NCI-H1105 treated with DMSO at 0.1 percent for 48 hours (cell line): ENCODE measurements at places on chromosomes 1 and 21.

- DNase-seq: no peak
Observed at GRCh38 chr1:246629976-246630375, 63.7 kb downstream of the CNST start.

- no peak for DNase-seq
Observed at GRCh38 chr1:150429805-150430204, 57.4 kb upstream of the TARS2 start.

DNA sequence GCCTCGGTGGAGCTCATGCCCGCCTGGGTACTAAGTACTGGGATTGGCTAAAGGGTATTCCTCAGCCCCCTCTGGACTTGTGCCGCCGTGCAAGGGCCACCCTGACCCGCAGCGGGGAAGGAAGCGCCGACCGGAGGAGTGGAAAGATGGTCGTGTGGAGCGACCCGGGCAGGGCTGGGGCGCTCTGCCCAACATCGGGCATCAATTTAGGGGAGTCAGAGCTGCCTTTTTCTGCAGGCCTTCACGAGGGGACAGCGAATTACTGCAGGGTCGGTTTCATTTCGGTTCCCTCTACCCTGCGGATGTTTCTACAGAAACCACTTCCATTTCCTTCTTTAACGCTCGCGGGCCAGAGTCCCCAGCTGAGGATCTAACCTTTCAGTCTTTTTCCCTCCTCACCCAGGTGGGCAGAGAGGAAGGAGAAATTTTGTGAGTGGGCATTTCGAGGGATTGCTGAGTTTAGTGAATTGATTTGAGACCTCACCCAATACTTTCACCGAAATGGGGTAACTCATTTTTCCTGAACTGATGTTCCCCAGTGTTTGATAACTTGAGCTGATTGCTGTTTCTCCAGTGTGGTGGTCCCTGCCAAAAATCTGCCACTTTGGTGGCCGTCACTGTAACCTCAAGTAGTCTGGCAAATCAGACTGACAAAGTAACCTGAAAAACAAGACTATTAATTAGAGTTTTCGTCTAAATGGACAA lies 1.1 kb downstream of the TOR1AIP1 start:
- DNase-seq: peak; percentile 29

- DNase-seq: no peak
Observed at GRCh38 chr1:78831731-78832360, 174.7 kb downstream of the ADGRL4 start.

DNA sequence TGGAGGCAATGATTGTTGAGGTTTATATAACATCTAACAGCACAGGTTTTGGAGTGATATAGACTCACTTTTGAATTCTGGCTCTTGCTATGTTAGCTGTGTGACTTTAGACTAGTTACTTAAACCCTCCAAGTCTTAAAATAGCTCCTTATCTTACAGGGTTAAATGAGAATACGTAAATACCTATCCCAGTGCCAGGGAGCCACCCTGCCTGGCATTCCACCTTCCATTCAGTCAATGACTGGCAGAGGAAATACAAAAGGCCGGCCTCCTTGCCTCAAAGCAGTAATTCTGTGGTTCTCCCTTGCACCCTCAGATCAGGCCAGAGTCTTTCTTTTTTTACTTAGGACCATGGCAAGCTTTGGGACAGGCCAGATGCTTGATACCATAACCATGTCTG lies 31.8 kb downstream of the DBT start:
- no peak for DNase-seq

DNA sequence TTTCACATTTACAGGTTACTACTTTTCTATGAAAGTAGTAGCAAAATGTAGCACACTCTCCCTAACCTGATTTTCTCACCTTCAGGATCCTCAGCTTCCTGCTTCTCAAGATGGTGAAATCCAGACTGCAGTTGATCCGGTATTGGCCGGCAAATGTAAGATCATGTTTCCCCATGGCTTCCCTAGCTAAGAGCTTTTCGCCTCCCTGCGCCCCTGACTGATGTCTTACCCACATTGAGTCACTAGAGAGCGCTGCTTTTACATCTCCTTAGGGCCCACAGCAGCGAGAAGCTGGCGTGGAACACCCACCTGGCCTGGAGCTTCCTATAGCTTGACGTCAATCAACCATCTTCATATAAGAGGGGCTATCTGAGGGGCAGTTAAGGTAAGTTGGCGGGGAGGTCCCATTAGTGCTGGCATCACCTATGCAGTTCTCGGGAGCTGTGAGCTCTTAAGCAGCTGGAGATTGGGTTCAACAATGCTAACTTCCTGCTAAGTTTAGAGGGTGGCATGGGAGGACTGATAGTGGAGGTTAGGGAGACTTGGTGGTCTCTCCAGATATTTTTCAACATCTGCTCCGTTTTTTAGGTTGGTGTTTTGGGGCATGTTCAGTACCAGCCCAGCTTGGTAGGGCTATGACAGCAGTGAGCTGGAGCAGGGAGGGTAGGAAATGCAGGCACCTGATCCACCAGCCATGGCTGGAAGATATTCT lies 5.5 kb downstream of the PTPN7 start:
- no peak for DNase-seq

- no peak for DNase-seq
Observed at GRCh38 chr1:97091679-97092078, 370.1 kb downstream of the PTBP2 start.

DNA sequence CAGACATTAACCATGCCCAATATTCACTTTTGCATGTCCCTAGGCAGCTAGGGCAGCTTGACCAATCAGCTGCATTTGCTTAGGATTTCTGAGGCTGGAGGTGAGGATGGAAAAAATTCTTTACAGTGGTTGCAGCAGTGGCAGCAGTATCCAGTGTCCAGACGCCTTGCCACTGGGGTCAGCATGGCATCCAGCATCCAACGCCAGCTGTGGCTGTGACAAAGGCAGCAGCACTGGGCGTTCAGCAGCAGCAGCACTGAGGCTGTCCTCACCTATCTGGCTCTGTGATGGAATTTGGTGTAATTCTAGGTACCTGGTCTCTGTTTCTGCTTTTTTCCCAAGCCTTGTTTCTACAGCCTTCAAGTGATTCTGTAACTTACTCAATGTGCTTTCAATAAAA lies 15.5 kb downstream of the RHBDL2 start:
- no peak for DNase-seq

DNA sequence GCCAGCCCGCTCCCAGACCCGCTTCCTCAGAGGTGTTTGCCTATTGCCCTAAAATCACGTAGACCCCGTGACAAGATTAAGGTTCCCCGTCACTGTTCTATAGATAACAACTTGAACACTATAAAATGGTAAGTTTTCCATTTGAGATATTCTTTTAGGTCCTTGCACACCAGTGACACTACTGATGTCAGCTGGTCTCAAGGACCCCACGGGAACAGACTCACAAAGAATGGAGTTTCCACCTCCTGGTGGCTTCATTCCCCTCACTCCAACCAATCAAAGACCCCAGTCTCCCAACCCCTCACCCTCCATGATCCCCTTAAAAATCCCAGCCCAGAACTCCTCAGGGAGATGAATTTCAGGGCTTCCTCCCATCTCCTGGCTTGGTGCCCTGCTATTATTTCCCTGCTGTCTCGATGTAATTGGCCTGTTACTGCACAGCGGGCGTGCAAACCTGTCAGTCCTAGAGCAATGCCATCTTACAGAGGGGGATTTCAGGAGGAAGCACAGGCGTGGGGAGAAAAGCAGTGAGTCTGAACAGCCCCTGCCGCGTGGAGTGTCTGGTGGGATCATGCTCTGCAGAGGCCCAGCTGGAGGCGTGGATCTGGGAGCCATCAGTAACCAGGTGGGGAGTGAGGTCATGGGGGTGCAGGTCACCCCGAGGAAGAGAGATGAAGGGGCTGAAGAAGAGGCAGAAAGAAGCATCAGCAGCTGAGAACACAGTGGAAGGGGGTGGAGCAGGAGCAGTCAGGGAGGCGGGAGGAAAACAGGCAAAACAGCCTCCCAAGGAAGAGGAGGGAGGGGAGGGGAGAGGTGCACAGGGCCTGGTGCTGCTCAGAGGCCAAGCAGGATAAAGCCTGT lies 35.1 kb upstream of the LBR start:
- DNase-seq: peak; percentile 89
